ENCODE measurements at places on chromosomes 11 and 22. TPM values are rescaled to one million over a fixed set of nuclear protein-coding genes. Genes with fewer than 3 reads are reported as not detected.

TREH gene
- total RNA-seq: not detected

STX3 gene
- 23.2 TPM for total RNA-seq

- DNase-seq: no peak
Observed at GRCh38 chr11:28284196-28284595, 176.0 kb downstream of the METTL15 start.

DNA sequence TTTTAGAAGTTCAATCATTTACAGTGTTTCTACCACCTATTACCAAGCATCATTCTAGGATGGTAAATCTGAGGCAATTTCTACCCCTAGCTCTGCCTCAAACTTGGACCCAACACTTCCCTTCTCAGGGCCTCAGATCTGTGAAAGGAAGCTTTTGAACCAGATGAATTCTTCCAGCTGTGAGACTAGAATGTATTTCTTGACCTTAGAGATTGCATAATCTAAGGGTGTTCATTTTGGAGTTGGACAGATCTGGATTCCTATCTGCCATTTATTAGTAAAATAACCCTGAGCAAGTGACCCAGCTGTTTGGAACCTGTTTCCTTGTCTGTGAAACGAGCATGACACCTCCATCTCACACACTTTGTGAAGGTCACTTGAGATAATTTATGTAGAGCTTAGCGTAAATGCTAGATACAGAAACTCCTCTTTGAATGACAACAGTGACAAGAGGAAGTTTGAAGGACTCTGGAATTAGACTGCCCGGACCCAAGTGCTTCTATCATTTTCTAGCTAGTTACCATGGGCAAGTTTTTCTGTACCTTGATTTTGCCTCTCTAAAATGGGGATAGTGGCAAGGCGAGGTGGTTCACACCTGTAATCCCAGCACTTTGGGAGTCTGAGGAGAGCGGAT, 3.8 kb upstream of the INTS5 start:
- no peak for DNase-seq

DNA sequence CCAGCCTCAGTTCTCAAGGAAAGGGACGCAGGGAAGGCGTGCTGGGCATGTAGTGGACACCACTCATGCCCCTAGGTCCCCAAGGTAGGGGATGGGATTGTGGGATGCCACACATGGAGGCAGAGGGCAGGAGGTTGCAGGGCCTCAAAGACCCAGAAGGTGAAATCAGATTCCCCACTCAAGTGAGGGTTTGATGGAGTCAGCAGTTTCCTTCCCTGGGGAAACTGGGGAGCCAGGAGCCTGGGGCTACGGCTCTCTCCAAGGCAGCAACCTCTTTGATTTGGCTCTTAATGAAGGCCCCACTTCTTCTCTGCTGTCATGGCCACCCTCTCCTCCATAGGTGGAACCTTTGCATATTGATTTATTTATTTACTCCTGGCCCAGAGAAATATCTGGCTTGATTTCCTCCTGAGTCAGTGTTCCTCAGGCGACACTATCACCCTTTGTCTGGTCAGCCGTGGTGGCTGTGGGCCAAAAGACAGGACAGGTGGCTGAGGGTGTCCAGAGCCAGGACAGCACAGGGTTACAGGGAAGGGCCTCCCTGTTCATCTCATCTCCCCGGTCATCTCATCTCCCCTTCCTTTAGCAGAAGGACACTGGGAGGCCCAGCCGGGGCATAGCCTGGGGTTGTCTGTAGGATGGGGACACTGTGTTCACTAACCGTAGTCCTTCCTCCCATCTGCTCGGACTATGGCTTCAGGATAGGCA, 9.6 kb downstream of the GNAZ start:
- no peak for DNase-seq

DNA sequence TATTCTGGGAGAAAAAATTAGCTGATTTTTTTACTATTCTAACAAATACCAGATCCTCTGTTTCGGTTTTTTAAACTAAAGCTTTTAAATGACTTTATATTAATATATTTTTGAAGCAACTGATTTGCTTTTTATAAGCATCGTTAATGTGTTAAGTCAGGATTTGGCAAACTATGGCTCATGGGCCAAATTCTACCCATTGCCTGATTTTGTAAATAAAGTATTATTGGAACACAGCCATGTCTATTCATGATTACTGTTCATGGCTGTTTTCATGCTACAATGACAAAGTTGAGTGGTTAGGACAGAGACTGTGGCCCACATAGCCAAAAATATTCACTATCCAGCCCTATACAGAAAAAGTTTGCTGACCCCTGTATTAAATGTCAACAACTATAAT, 29.6 kb downstream of the BTBD10 start:
- DNase-seq: no peak

DNA sequence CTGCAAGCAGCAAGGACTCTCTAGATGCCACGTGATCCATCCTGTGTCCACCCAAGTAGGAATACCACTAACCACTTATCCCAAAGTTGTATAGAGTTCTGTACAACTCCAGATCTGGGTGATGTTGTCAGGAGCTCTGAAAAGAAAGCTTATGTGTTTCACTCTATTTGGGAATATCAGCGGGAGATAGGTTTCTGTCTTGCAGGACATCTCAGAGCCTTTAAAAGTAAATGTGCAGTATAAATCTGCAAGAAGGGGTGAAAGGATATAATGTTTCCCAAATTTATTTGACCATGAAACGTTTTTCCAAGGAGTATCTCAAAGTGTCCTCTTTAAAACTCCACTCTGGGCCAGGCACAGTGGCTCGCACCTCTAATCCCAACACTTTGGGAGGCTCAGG, 13.9 kb downstream of the IRAG1 start:
- no peak for DNase-seq

PRAME gene
- total RNA-seq: under 0.01 TPM

DNA sequence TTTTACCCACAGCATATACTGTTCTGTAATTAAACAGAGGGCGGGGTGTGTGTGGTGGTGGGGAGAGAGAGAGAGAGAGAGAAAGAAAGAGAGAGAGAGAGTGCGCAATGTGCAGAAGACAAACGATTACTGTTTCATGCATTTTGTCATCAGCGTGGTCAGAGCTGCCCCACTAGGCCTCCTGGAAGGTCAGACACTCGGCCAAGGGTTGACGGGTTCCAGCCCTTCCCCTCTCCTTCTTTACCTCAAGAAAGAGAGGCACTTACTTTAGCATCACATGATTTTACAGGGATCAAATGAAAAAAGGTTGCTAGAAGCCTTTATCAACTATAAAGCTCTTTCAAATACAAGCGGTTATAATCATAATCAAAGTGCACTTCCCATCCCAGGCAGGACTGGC, 269.2 kb upstream of the SORL1-AS1 start:
- no peak for DNase-seq

DNA sequence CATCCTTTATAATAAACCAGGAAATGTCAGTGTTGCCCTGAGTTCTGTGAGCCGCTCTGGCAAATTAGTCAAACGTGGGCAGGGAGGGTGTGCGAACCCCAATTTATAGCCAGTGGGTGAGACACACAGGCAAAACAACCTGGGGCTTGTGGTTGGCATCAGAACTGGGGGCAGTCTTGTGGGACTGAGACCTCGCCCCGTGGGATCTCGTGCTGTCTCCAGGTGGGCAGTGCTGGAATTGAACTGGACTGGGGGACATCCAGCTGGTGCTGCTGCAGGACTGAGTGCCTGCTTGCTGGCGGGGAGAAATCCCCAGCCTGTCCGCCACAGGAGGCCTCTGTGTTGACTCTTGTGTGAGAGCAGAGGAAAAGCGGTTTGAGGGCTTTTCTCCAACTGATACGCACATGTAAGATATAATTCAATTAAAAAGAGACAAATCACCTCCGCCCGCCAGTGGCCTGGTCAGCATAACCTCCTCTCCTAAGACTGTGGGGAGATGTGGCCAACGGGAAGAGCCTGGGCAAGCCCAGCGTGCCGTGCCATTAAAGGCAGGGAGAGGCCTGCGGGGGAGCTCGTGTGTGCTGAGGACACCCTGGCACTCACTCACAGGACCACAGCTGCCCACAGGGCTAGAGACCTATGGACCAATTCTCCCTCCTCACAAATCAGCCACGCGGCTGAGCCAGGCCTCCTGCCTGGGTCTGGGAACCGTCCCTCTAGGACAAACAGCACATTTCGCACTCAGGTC, 18.4 kb downstream of the SULT4A1 start:
- DNase-seq: no peak

MYO18B gene
- total RNA-seq: 0.54 TPM

GRCh38 chr22:17606496-17606895, 22.1 kb downstream of the ATP6V1E1 start:
- peak; percentile 11 for DNase-seq

Data from hematopoietic multipotent progenitor cell (in vitro differentiated cells).